Amniotic epithelial cell (primary cell): ENCODE measurements at places on chromosomes 2 and 18.

GRCh38 chr2:147025646-147026585 is 818.9 kb upstream of the ACVR2A start:
- peak; percentile 79 for DNase-seq

DNA sequence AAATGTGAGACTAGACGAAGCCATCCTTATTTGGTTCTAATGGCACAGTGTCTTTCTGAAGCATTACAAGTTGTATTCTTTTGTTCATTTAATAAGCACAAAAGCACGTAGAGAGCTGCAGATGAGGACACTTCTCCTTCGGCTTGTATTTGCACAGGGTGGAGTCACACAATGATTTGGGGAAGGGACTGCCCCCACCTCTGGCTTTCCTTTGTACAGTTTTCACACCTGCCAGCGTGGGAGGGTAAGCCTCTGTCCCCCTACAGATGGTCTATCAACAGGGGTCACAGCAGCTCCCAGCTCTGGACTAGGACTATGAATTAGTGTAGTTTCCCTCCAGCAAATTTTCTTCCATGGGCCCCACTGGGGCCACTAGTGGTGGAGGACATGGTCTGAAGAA is 108.2 kb upstream of the KLHL14 start:
- DNase-seq = no peak

DNA sequence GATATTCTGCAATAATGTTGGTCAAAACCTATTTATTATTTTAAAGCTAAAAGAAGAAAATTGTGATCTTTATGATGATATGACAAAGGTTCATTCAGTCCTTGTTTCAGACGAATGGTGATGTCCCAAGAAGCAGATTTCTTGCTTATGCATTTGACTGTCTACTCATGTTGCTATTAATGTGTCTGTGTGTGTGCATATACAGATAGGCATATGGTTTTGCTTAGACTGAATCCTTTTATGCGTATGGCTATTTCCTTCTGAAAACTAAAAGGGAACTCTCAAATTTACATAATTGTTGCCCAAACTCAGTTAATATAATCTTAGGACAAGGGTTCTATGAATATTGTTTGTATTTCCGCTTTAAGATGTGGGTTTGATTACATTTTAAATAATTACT is 632.3 kb upstream of the SETBP1 start:
- no peak for DNase-seq

- DNase-seq = no peak
These were observed 36.7 kb downstream of the MCFD2 start for GRCh38 chr2:46878886-46879285.
